ENCODE measurements at places on chromosomes 3 and 15.
A peak's percentile ranks its signal among the peaks of the same experiment; 100 is the strongest.

GRCh38 chr3:76942101-76942500 is 97.8 kb upstream of the ROBO2 start:
- no peak for DNase-seq

GRCh38 chr15:68149059-68149458 is 56.1 kb downstream of the CALML4 start:
- no peak for DNase-seq

GRCh38 chr3:158091531-158091930 is 14.7 kb downstream of the SHOX2 start:
- DNase-seq = no peak

- no peak for DNase-seq
These were observed 31.1 kb upstream of the SLC27A2 start for GRCh38 chr15:50150851-50151250.

DNA sequence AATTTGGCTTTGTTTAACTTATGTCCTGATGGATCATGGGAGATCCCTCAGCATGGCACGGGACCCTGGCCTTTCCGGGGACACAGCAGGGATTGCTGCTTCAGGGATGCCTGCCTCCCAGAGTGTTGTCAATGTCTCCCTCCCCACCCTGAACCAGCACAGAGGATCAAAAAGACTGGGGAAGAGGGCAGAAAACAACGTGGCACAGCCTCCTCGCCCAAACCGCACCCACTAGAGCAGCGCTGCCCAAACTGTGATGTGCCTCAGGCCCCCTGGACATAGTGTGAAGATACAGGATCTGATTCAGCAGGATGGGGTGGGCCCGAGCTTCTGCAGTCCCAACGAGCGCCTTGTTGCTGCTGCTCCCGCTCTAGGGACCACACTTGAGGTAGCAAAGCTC is 34.5 kb downstream of the SLC6A20 start:
- no peak for DNase-seq

- DNase-seq = peak; percentile 16
These were observed 146.7 kb downstream of the NAALADL2 start for GRCh38 chr3:175005881-175006280.

GRCh38 chr15:27797765-27798164 is 301.4 kb downstream of the OCA2 start:
- DNase-seq = no peak

DNA sequence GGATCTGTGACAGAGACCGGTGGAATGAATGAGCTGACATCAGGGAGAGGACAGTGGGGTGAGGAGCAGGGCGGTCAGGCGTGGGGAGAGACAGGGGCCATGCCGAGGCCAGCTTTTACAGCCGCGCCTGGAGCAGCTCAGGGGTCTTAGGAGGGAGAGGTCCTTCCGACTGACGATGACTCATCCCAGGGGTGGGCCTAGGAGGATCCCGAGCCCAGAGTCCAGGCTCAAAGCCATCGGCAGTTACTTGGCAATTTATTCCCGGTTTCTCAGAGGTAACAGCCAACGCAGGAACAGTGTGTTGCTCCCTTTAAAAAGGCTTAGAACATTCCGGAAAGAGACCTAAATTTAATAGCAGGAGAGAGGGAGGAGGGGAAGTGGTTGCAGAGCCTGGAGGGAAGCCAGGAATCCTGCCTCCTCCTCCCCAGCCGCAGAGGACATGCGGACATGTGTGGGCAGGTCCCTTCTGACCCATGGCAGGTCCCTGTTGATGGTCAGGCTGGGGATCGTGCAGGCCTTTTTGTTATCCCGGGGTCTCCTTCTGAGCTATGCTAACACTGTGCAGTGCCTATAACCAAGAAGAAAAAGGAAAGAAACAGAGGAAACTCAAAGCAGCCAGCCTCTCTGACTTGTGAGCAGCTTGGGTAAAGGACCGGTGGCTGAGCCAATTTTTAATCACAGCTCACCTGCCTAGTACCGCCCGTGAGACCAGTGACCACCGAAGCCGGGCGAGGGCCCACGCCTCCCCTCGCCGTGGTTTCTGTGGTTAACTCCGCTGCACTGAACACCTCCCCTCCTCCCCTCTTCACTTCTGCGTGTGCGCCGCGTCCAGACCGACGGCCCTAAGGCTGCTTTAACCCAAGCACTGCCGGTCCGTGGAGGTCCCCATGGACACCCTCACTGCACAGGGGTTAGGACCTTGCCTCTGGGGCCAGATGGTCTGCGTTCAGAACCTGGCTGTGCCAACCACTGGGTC is 392.4 kb upstream of the PROK2 start:
- DNase-seq = no peak

DNA sequence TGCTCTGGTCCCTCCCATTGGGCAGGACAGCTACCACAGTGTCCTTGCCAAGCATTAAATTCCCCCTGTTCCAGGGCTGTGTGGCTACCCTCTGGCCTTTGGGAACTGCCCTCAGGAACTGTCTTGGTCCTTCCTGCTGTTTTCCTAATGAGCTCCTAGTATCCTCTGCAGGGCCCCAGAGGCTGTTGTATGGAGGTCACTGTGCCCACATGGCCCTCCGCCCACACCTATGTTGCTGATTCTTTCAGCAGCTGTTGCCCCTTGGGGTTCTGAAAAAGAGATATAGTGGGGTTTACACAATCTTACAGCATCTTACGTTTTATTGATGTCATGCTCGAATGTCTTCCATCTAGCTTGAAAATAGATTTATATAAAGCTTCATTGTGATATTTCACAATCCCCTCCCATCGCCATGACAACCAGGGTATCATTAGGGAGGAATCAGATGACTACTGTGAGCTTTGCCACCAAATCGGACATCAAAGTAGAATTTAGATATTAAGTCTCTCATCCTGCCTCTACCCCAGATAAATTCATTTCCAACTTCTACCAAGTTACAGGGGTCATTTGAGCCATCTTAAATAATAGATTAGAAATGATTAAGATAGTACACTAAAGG is 97.1 kb upstream of the NR2E3 start:
- DNase-seq = no peak

- no peak for DNase-seq
These were observed 16.2 kb downstream of the LSM3 start for GRCh38 chr3:14194865-14195264.

- DNase-seq = no peak
These were observed 52.9 kb downstream of the PPCDC start for GRCh38 chr15:75076277-75076676.

DNA sequence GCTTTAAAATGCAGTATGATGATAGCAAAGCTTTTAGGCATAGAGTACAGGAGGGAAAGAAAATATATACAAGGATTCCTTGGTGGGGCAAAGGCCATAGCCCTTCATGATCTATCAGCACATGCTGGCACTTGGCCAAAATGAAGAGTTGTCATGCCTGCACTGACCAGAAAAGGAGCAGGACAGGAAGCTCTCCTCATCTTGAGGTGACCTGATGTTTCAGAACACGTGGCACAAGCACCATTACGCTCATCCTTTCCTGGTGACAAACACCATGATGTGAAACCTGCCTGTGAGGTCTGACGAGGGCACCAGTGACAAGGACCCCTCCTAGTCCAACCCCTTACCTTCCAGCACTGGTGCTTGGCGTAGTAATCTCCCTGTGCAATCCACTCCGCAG is 77.9 kb upstream of the DCLK3 start:
- no peak for DNase-seq

DNA sequence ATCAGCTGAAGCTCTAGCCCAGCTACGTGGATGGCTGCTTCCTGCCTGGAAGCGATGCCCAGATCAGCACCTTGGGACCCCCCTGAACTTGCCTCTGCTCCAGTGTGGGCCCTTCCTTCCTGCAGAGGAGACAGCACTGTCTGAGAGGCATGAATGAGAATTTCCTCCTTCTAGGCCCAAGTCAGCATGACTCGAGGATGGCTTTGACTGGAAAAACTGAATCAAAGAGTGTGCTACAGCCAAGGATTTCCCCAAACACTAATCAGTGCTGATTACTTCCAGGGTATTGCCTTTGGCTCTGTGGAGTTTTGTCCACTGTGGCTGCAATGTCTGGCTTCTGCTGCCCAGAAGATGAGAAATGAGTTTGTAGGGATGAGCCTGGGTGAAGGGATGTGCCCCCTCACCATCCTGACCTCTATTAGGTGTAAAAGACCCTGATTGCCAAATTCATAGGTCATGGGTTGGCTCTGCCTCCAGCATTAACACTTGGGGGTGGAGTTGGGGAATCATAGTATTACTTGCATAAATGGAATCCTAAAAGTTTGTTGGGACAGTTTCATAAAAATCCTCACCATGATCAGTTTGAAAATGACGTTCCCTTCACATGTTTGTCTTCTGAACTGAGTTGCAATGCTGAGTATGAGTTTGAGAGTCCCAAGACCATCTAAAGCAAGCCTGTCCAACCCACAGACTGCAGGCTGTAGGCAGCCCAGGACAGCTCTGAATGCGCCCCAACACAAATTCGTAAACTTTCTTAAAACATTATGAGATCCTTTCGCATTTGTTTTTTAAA is 36.7 kb downstream of the FLNB start:
- no peak for DNase-seq
